ENCODE measurements at places on chromosomes 6 and 20.

GRCh38 chr6:24445704-24446103 lies 43.0 kb downstream of the MRS2 start:
- DNase-seq, result no peak

- DNase-seq, result no peak
Observed at GRCh38 chr6:106220485-106220884, 105.1 kb downstream of the ATG5 start.

DNA sequence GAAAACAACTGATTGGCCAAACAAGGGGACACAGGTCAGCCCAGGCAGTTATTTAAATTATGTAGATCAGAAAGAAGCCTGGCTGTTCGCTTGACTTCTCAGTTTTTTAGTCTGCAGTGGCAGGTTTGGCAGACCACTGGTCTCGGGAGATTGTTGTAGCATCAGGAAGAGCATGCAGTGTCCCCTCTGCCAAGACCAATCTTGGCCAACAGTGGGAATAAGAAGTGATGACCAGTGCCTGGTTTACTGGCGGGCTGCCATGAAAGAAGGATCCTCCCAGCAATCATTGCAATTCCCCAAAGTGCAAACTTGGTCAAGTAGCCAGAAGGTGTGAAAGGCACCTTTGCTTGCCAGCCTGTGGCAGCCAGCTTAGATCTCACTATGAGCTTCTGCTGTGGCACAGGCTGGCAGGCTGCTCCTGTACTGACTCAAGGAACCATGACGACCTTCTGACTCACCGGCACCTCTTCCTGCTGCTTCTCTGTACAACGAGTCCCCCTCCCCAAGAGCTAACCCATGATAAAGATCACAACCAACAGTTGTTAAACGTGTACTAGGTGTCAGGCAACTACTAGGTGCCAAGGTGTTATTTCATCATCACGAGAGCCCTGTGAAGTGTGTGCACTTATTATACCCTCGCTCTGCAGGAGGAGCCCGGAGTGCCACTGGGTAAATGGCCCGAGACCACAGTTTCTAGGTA lies 76.8 kb upstream of the DUSP22 start:
- peak; percentile 42 for DNase-seq

GRCh38 chr6:107582086-107582485 lies 92.2 kb downstream of the SOBP start:
- DNase-seq, result no peak

DNA sequence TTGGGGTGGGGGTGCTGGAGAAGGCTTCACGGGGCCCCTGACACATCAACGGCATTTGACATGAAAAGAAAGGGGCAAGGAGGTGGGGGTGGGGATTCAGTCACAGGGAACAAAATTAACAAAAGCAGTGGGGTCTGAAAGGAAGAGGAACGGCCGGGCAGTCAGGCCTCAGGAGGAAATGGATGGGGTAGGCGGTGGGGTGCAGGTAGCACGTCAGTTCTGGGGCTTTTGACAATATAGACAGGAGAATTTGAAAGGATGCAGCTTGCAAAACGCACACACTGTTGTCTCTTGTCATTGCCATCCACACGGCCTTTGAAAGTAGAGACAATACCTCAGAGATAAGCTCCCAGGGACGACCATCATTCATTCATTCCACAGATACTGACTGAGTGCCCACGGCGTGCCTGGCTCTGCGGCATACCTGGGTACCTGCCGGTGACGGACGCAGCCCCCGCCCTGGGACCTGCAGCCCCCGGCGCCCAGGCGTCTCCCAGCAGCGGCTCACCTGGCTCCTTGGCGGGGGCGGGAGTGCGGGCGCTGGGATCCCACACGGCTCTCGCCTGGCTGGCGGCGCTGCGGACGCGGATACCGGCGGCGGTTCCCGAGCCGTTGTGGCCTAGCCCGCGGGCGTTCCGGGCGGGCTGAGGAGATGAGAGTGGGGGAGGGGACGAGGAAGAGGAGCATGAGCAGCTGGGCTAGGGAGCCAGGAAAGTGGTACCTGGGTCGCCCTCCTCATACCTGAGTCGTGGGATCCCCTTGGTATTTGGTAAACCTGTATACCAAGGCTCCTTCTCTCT lies at the start of gene SLC26A8:
SLC26A8 (minus strand) TSS at position 646 of the 800 bp plus-strand sequence. CDS start 4,934 bp downstream, outside the sequence.
- no peak for DNase-seq

DNA sequence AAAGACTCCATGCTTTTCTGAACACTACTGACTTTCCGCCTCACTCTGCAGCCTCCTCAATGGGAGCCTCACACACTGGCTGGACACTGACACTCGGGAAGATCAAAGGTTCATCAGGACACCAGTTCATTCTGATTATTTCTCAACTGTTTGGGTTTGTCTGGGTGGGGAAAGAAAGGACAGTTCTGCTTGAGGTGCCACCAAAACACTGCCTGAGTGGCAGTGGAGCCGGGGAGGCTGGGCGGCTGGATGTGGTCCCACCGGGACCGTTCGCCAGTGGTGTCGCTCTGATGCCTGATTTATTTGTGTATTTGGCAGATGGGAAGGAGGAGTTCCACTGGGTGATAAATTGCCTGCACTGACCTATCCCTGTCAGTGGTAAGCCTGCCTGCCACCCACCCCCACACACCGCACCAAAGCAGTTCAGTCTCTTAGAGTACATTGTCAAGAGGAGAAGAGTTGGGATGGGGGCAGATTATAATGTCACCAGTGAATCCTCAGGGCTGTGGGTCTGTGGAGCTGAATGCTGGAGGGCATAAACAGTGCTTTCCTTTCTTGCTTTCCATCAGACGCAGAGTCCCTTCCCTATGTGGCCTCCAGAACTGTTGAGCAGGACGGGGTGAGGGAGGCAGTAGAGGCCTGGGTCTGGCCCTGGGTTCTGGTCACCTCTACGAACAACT lies 49.8 kb downstream of the EDN1 start:
- DNase-seq, result no peak

GRCh38 chr20:17872434-17872833 lies 96.2 kb downstream of the SNX5 start:
- no peak for DNase-seq

- no peak for DNase-seq
Observed at GRCh38 chr6:15264902-15265761, 19.3 kb downstream of the JARID2 start.

GRCh38 chr6:25553502-25553901 lies 98.5 kb upstream of the SCGN start:
- DNase-seq, result no peak

DNA sequence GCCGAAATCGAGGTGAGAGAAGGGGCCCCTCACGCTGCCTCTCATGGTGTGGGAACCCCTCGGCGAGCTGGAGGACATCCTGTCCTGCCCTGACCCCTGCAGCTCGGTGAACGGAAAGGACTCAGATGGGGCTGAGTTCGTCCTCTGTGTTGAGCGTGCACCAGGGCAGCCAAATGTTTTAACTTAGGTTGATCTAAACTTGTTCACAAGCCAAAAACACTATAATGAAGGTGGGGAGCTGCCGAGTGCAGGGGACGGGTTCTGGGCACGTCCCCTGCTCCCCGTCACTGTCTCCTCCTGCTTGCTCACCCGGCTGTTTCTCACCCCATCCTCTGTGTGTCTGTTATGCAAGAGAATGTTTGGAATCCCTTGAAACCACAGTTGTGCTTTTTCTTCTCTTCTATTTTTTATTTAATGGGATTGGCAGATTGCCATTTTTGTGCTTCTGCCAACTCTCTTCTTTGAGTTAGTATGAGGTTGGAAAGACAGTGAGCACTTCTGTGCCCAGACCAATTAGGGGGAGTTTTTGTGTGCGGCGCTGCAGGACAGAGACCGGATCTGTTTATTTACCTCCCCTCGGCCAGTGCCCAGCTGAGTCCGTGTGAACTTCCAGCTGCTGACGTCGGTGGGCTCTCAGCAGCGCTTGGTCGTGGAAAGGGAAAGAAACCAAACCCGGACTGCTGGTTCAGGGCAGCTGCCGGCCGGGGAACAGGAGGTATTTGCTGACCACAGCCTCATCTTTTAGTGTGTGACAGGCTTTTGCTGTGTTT lies 158.1 kb downstream of the DTNBP1 start:
- DNase-seq, result no peak

- DNase-seq, result no peak
Observed at GRCh38 chr20:50345712-50346373, 155.2 kb downstream of the CEBPB start.

GRCh38 chr20:63397946-63398450 lies 36.8 kb upstream of the CHRNA4 start:
- DNase-seq, result no peak

DNA sequence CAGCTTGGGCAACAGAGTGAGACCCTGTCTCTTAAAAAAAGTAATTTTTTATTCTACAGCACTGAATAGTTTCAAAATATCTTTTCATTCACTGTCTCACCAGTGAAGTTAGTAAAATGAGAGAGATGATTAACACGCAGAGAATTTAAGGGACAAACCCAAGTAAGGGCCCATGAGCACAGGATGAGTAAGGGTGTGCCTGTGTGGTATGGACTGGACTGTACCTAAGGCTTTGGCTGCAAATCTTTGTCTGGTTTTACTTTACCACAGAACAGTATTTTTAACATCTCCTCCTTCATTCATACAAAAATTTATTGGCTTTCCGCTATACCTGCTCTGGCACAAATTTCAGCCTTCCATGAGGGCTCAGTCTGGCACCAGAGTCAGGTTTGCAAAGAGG lies 433.3 kb downstream of the UTRN start:
- DNase-seq, result no peak

- no peak for DNase-seq
Observed at GRCh38 chr6:128511506-128511905, 8.9 kb downstream of the PTPRK start.

DNA sequence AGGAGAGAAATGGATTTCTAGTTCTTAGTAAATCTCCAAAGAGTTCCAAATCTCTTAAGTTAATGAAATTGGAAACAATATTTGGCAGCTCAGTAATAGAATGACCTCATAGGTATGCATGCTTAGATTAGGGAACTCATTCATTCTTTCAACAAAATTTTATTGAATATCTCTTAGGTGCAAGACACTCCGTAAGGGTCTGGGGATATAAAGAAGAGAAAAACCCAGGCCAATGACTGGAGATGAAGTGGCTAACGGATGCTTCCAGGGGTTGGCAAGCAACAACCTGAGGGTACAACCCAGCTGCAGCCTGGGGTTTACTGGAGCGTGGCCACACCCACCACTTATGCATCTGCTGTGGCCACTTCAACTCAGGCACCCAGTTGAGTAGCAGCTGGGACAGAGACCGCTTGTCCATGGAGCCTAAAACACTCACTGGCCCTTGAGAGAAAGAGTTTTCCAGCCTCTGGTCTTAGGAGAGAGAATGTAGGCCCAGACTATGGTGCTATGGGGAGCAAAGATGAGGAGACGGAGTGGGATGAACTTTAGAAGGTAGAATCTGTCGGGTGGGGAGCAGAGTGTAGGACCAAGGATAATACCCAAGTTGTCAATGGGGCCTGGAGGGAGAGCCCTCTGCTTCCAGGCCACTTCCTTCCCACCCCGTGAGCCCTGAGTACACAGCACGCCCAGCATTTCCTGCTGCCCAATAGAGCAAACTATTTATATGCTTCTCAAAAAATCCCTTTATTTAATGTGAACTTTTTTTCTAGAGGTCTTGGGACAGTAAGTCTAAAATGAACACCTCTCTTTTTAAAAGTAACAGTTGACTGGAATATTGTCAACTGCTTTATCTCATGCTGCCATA lies 46.8 kb upstream of the PXDC1 start:
- no peak for DNase-seq

All from CD4-positive, alpha-beta T cell treated with Interleukin-4 for 1 hour (primary cell).